ENCODE measurements at places on chromosomes 16 and 17. TPM values are rescaled to one million over a fixed set of nuclear protein-coding genes. Genes with fewer than 3 reads are reported as not detected.
A peak's percentile ranks its signal among the peaks of the same experiment; 100 is the strongest.

DNA sequence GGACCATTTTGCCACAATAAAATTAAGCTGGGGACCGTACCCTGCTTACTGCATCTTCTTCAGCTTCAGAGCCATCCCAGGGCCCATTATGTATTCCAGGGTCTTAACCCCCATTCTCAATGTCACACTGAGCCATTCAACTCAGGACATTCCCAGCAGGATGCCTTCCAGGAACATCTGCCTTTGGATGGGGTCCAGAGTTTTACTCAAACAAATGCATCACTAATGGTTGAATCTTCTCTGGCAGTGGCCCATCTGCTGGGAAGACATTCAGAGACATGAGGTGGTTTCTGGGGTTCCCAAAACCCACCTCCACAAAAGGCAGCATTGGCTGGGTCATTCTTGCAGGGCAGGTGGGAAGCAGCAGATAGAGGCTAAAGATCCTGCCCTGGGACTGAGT lies 3.4 kb upstream of the SEC14L5 start:
- DNase-seq: no peak

- DNase-seq: peak; percentile 66
These were observed 11.9 kb downstream of the TBX2 start for GRCh38 chr17:61411261-61412142.

- DNase-seq: no peak
These were observed 3.1 kb upstream of the CAPN15 start for GRCh38 chr16:524274-525040.

DNA sequence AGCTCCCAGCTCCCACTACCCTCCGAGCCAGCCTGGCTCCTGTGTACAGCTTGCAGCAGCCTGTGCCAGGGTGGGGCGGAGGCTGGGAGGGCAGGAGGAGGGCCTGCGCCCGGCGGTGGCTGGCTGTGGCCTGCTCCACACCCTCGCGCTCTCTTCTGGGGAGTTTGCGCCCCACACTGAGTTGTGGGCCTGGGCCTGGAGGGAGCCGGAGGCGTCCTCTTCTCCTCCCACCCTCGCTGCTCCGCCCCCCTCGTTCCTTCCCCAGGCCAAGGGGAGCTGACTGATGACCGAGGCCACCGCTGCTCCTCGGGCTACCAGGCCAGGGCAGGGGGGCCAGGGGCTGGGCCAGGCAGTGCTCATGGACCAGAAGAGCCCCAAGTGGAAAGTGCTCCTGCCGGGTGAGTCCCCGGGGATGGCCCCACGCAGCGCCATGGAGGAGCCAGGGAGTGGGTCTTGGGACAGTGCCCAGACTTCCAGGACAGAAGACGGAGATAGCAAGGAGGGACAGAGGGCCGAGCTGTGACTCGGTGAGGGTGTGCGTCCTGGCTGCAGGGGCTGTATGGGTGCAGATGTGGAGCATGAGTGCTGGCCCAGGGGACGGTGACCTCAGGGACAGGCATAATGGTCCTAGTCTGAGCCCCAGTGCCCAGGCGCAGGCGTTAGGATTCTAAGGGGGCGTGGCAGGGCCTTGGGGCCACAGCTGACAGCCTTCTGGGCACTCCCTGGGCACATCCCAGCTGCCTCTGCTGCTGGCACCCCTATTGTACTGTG lies 242.1 kb upstream of the GSE1 start:
- no peak for DNase-seq

- DNase-seq: no peak
These were observed 5.5 kb upstream of the SAMD14 start for GRCh38 chr17:50135316-50136095.

DNA sequence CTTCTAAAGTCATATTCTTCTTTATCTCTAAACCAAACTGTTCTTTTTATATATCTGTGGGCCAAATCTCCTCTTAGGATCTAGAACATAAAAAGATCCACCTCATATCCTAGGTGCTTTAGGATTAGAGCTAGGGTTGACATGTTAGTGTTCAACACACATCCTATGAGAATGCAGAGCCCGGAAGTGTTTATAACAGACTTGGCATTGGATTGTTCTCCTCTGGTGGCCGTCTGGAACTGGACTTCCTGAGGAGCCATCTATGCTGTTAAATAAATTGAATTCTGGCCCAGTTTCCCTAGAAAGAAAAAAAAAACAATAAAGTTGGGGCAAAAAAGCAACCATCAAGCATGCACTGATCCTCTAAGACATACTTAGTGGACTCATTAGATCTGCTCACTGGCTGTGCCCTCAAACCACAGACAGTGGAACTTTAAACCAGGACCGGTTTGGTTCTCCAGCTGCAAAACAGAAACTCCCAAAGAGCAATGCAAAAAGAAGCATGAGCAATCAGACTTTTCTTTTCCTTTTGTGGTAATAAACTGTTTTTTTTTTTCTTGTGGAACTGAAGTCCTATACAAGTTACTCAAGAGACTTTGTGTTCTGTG lies 182.5 kb downstream of the ZNF18 start:
- DNase-seq: no peak

Gene TNK1
- 5.3 TPM for total RNA-seq

Gene ACD
- total RNA-seq: 58.0 TPM

GRCh38 chr17:34204402-34204801 lies 50.7 kb upstream of the CCL2 start:
- DNase-seq: no peak

GRCh38 chr17:38533866-38534497 lies 71.8 kb downstream of the SRCIN1 start:
- DNase-seq: no peak

Gene PPY
- not detected for total RNA-seq

- no peak for DNase-seq
These were observed 216.2 kb downstream of the RBFOX1 start for GRCh38 chr16:7548796-7549318.

Gene LGALS9B
- total RNA-seq: not detected

Gene DOC2A
- 2.0 TPM for total RNA-seq

- no peak for DNase-seq
These were observed 2.1 kb downstream of the MYO15A start for GRCh38 chr17:18110636-18111145.

- no peak for DNase-seq
These were observed 134.6 kb downstream of the CYB561 start for GRCh38 chr17:63311416-63311937.

Gene ABCA8
- not detected for total RNA-seq

Gene SLC43A2
- total RNA-seq: 0.57 TPM

- no peak for DNase-seq
These were observed 51.4 kb downstream of the USP10 start for GRCh38 chr16:84751241-84751640.

Gene IGF2BP1
- total RNA-seq: 0.49 TPM

Gene LITAFD
- not detected for total RNA-seq

Gene CYB561
- total RNA-seq: 0.27 TPM

Measured in activated naive CD4-positive, alpha-beta T cell treated with anti-CD3 and anti-CD28 coated beads, Interleukin-2, amount 50 U/mL, for 72 hours (primary cell).